ENCODE measurements at places on chromosomes 3 and 15. TPM values are rescaled to one million over a fixed set of nuclear protein-coding genes. Genes with fewer than 3 reads are reported as not detected.

- no peak overlapping the region for H3K27ac ChIP-seq
- H3K4me1 ChIP-seq = no peaks in the 10 kb centered on the region
- DNase-seq = no peak
- no peak overlapping the region for H3K4me3 ChIP-seq
- no peaks in the 10 kb centered on the region for H3K36me3 ChIP-seq
Measured at GRCh38 chr15:62348623-62349022, 183.5 kb upstream of the C2CD4B start.

GRCh38 chr3:19960696-19961095, 13.8 kb downstream of the RAB5A start:
- no peaks in the 10 kb centered on the region for H3K4me1 ChIP-seq
- no peak overlapping the region for H3K27ac ChIP-seq
- no peaks in the 10 kb centered on the region for H3K27me3 ChIP-seq
- no peak overlapping the region for H3K4me3 ChIP-seq

Gene OXTR
- 105 TPM for total RNA-seq

GRCh38 chr15:61195116-61196002, 33.7 kb downstream of the RORA start:
- H3K27ac ChIP-seq = no peak overlapping the region
- H3K27me3 ChIP-seq = no peaks in the 10 kb centered on the region
- peaks cover 4% of the 10 kb centered on the region for H3K4me1 ChIP-seq

DNA sequence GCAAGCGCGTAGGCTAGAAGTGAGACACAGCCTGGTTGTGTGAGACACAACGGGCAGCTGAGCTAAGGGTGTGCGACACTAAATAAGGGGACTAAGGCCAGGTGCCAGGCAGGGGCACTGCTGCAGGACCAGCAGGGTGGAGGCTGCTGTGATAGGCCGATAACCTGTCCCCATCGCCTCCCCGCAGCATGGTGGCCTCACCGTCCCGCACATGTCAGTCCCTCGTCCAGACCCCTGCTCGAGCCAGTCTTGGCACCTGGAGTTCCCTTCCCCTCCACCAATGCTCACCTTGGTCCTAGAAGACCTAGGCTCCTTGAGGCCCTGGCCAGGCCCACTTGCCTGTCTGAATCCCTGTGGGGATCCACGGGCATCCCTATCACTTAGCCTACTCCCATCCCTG, 96.1 kb downstream of the HMG20A start:
- H3K4me3 ChIP-seq = no peak overlapping the region
- H3K4me1 ChIP-seq = no peaks in the 10 kb centered on the region
- H3K27me3 ChIP-seq = no peaks in the 10 kb centered on the region
- no peak for DNase-seq
- no peaks in the 10 kb centered on the region for H3K36me3 ChIP-seq

Gene REC114
- total RNA-seq = not detected

Gene CCR2
- total RNA-seq = 2.2 TPM

Gene COPS2
- 96.8 TPM for total RNA-seq

GRCh38 chr3:177528306-177529070, 331.2 kb upstream of the TBL1XR1 start:
- H3K4me1 ChIP-seq = peaks cover 19% of the 10 kb centered on the region
- no peaks in the 10 kb centered on the region for H3K27me3 ChIP-seq
- H3K4me3 ChIP-seq = no peak overlapping the region
- H3K36me3 ChIP-seq = no peaks in the 10 kb centered on the region

DNA sequence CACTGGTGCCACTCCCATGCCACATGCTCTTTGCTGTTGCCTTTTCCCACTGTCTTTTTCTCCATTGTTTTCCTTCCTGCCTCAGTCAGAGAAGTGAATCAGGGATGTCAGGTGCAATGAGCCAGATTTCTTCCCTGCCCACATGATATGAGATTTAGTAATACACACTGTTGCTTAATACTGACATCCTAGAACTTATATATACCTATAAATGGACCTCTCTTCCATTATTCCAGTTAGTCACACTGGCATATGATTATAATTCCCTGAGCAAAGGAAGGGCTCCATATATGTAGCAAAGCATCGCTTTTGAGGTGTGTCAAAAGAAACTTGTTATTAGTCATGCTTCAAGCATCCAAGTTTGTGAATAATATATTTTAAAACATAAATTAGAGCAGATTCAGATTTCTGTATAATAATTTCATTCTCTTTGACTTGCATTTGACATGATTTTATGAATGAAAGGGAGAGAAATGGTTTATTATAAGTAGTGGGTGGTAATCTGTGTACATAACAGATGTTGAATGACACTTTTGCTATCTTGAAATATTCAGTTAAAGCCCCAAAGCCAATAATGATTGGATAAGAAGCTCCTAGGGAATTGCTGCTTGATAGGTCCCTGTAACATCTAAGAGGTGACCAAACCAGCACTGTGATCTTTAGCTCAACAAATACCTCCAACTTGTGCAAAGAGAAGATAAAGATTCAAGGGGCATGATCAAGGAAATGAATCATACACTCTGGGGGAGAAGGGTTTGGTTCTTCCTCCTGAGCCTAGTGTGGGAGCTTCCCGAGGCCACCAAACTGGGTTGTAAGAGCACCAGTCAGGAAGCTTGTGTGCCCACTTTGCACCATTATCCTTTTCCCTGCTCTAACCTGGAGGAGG, 48.6 kb downstream of the CHST2 start:
- no peaks in the 10 kb centered on the region for H3K36me3 ChIP-seq
- no peaks in the 10 kb centered on the region for H3K27me3 ChIP-seq
- H3K4me1 ChIP-seq = no peaks in the 10 kb centered on the region
- H3K27ac ChIP-seq = no peak overlapping the region
- no peak for DNase-seq

Gene SPTBN5
- total RNA-seq = 2.3 TPM

- no peaks in the 10 kb centered on the region for H3K27me3 ChIP-seq
- H3K4me3 ChIP-seq = no peak overlapping the region
- H3K36me3 ChIP-seq = no peaks in the 10 kb centered on the region
Measured at GRCh38 chr3:176046703-176047102, 1150.6 kb downstream of the TBL1XR1 start.

Gene PLA2G4D
- not detected for total RNA-seq

DNA sequence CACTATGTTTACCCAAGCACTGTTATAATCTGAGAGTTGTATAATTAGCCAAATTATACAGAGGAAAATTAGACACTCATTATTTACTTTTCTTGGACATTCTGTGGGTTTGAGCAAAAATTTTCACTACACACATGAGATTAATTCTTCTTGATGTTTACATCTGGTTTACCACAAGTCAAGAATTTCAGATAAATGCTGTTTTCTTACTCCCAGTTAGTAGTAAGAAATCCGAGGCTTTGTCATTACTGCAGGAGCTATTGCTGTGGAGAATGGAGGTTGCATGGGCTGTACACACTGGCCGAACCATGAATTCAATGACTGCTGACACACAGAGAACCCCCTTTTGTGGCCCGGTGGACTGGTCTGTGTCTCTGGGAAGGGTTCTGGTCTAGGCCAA, 207.7 kb upstream of the CFAP20DC start:
- no peak overlapping the region for H3K4me3 ChIP-seq
- no peak overlapping the region for H3K27ac ChIP-seq
- H3K4me1 ChIP-seq = no peaks in the 10 kb centered on the region
- no peaks in the 10 kb centered on the region for H3K36me3 ChIP-seq
- peaks cover 4% of the 10 kb centered on the region for H3K27me3 ChIP-seq

DNA sequence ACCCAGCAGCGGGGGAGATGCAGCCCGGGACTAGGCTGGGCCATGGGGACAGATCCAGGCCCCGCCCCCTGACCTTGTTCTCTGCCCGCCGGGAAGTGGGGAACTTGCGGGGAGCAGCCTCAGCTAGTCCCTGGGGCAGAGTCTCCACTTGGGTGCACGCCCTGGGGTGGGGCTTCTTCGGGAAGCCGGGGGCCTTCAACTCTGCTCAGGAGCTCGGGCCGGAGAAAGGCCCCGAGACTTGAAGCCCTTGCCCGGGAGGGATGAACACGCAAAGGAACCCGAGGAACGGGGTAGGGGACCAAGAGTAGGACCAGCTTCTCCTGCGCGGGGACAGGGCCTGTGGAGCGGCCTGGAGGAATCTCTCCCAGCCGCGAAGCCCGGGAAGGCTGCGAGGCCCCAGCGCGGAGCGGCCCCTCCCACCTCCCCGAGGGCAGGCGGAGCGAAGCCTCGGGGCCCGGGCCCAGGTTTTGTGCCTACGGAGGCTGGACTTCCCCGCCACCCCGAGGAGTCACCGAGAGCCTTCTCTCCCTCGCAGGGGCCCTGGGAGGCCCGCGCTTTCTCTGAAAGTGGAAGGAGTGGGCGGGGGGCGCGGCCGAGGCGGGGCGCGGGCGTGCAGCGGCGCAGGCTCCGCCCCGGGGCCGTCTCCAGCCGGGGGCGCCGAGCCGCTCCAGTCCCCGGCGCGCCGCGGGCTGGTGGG, at the start of gene ITPKA:
Gene ITPKA, plus strand, starts transcription at position 670 of the 697 bp plus-strand sequence. CDS start 54 bp downstream, outside the sequence.
- peak; percentile 34 for DNase-seq
- peak within 1 kb of the TSS; percentile 67 for H3K4me3 ChIP-seq
- H3K4me1 ChIP-seq = peaks cover 14% of the 10 kb centered on the region
- H3K36me3 ChIP-seq = no peaks in the 10 kb centered on the region
- peak within 1 kb of the TSS; percentile 49 for H3K27ac ChIP-seq
- H3K27me3 ChIP-seq = peaks cover 7% of the 10 kb centered on the region

Gene MED12L
- 1.6 TPM for total RNA-seq

DNA sequence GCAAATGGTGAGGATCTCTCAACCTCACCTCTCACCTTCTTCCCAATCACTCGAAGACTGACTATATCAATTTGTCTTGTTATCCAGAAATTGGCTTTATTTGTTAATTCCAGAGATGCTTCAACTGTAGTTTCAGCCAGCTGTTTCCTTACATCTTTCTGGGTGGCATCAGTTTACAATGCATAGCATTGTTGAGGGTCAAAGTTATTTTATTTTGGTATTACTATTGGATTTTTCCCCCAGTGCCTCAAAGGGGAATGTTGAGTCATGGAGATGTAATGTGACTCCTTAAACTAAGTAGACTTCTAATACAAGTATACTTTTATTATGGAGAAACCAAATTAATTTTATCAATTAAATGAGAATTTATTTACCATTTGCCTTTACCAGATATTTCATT, 351.6 kb downstream of the TIGIT start:
- DNase-seq = no peak
- H3K36me3 ChIP-seq = no peaks in the 10 kb centered on the region
- no peak overlapping the region for H3K27ac ChIP-seq
- H3K4me1 ChIP-seq = no peaks in the 10 kb centered on the region

GRCh38 chr3:195905970-195906864, 2.1 kb downstream of the TNK2 start:
- no peaks in the 10 kb centered on the region for H3K36me3 ChIP-seq
- H3K27me3 ChIP-seq = no peaks in the 10 kb centered on the region
- no peak for DNase-seq
- H3K27ac ChIP-seq = peak overlapping the region; percentile 90

Gene ARHGAP11A
- 2.0 TPM for total RNA-seq

Gene SLC4A7
- 204 TPM for total RNA-seq

- no peak for DNase-seq
- no peaks in the 10 kb centered on the region for H3K4me1 ChIP-seq
- H3K4me3 ChIP-seq = no peak overlapping the region
- no peaks in the 10 kb centered on the region for H3K36me3 ChIP-seq
- no peaks in the 10 kb centered on the region for H3K27me3 ChIP-seq
- peak overlapping the region; percentile 74 for H3K27ac ChIP-seq
Measured at GRCh38 chr3:49217688-49218470, 46.5 kb downstream of the KLHDC8B start.

Gene AGBL1
- not detected for total RNA-seq

GRCh38 chr3:126926684-126927400, 56.1 kb upstream of the PLXNA1 start:
- H3K4me1 ChIP-seq = no peaks in the 10 kb centered on the region
- H3K4me3 ChIP-seq = no peak overlapping the region
- no peaks in the 10 kb centered on the region for H3K27me3 ChIP-seq
- peak overlapping the region; percentile 46 for H3K27ac ChIP-seq
- DNase-seq = no peak

GRCh38 chr3:190318666-190319065, 3.6 kb downstream of the CLDN1 start:
- H3K36me3 ChIP-seq = no peaks in the 10 kb centered on the region
- H3K4me3 ChIP-seq = no peak overlapping the region
- H3K27ac ChIP-seq = no peak overlapping the region
- H3K4me1 ChIP-seq = no peaks in the 10 kb centered on the region
- no peak for DNase-seq

DNA sequence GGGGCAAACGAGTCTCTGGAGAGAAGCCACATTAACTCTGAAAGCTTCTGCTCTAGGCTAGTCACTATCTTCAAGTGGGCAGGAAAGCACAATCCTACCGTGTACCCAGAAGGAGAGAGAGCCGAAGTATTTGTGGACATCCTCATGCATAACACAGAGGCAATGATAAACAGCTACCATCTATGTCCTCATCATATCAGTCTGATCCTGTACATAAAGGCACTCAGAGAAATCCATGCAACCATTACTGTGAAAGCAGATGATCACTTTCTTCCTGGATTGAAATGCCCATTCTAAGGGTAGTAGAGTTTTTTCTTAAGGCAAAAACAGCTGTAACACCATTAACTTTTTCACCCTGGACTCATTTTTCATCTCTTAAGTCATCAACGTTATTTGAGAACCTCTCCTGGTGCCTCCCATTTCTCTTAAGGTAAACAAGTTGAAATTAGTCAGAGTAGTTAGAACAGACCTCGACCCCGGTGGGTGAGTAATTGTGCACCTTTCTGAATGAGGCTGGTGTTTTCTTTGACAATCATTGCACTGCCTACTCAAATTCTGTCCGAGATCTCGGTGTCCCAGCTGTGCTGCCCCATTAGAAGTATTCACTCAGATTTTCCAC, 327.4 kb downstream of the SHQ1 start:
- H3K4me3 ChIP-seq = no peak overlapping the region
- no peaks in the 10 kb centered on the region for H3K36me3 ChIP-seq
- H3K27me3 ChIP-seq = no peaks in the 10 kb centered on the region
- no peak for DNase-seq
- H3K4me1 ChIP-seq = no peaks in the 10 kb centered on the region

DNA sequence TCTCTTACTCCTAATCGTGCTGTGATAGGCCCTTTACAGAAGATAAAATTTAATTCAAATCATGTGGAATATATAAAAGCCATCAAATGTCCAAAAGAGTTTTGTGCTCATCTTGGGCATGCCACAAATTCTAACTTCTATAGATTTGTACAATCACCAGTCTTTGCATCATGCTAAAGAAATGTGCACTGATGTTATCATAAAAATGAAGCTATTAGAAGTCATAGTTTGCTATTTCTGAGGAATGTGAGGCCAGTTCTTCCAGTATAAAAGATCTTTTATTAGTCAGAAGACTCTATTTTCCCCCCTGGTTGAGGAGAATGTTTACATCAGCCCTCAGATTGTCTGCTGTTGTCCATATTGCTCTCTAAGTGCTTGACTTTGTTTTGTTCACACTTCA, 2.1 kb upstream of the ANXA2 start:
- H3K27ac ChIP-seq = peak overlapping the region; percentile 0
- H3K4me1 ChIP-seq = peaks cover 6% of the 10 kb centered on the region
- H3K36me3 ChIP-seq = no peaks in the 10 kb centered on the region
- DNase-seq = no peak

Gene ATP13A5
- not detected for total RNA-seq

- H3K27ac ChIP-seq = no peak overlapping the region
- DNase-seq = no peak
- H3K4me1 ChIP-seq = no peaks in the 10 kb centered on the region
- H3K27me3 ChIP-seq = no peaks in the 10 kb centered on the region
- H3K36me3 ChIP-seq = no peaks in the 10 kb centered on the region
- H3K4me3 ChIP-seq = no peak overlapping the region
Measured at GRCh38 chr15:38320866-38321265, 68.2 kb downstream of the SPRED1 start.

Gene DZIP3
- 9.8 TPM for total RNA-seq

All from breast epithelium (tissue), 4 donors.